ENCODE measurements at places on chromosomes 13 and 19.
A peak's percentile ranks its signal among the peaks of the same experiment; 100 is the strongest.

DNA sequence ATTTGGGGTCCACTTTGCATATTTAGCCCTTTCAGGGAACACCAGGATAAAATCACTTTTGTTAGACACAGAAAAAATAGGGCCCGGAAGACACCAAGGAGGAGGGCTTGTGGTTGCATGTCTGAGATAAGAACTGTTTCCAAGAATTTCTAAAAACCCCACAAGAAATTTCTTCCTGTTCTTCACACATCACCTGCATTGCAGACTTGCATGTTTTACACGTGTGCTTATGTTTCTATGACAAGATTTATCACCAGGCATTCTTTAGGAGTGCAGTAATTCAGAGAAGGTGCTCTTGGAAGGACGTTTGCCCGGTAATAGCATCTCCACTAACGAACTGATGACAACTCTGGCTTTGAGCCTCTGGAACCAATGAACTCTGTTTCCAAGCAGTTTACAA, 7.1 kb upstream of the ACTL9 start:
- no peak for DNase-seq

DNA sequence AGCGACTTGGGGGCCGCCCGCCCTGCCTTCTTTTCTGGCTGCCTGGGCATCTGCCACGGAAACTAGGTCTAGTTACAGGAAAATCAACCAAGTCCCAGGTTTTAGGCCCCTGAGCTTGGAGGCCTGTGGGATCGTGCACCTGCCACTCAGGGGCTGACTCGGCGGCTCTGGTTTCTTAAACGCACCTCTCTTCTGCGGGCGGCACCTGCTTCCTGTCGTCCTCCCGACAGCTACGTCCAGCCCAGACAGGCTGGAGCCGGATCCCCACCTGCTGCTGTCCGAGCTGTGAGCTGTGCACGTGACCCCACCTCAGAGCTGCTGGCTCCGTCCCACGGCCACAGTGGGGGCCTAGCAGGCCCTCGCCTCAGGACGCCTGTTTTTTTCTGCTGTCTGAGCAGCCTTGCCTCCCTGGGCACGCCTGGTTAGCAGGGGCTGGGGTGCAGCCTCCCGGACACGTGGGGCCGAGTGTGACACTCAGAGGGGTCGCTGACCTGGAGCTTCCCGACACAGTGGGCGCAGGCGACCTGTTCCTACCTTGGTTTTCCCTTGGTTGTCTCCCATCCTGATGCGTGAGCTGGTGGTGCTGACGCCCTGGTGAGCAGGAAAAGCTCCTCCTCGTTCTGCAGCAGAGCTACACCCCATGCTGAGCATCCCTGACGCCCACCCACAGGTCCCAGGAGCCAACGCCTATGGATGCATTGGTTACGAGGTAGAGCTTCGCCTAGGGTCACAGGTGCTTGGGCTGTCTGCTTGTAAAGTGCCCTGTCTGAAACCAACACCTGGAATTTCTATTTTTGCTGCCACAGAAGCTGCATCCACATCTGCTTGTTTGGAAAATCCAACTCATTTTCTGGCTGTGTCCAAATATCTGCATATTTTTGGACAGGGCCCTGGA, 17.5 kb downstream of the TMEM255B start:
- no peak for DNase-seq

- DNase-seq: no peak
These were observed 29.0 kb upstream of the ZNF564 start for GRCh38 chr19:12580180-12580694.

- DNase-seq: peak; percentile 54
These were observed 8.5 kb upstream of the QTRT1 start for GRCh38 chr19:10692673-10693264.

DNA sequence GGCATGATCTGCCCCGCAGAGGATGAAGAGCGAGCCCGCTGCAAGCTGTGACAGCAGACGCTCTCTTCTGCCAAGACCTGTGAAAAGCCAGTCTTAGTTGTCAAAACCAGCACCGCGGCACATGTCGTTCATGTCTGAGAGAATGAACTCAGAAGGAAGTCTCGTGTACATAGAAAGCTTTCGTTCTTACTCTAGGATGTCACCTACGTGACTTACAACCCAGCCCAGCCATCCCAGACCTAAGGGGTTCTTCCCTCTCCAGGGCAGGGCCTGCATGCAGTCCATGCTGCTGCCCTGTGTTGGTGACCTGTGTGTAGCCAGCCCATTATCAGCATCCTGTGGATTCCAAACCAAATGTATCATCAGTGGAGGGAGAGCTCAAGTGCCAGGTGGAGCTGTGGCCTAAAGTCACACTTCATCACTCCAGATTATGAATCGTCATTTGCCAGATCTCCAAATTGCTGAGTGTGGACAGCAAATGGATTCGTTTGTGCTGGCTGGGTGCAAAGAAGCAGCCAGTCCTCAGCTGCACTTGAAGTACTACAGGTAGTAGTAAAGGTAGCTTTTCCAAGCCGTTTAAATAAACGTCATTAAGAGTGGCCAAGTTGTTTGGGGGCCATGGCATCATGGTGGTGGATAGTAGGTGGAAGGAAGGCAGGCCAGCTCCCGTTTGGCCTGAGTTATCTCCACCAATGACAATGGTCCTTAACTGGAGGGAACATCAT, 73.9 kb upstream of the GPR183 start:
- no peak for DNase-seq

DNA sequence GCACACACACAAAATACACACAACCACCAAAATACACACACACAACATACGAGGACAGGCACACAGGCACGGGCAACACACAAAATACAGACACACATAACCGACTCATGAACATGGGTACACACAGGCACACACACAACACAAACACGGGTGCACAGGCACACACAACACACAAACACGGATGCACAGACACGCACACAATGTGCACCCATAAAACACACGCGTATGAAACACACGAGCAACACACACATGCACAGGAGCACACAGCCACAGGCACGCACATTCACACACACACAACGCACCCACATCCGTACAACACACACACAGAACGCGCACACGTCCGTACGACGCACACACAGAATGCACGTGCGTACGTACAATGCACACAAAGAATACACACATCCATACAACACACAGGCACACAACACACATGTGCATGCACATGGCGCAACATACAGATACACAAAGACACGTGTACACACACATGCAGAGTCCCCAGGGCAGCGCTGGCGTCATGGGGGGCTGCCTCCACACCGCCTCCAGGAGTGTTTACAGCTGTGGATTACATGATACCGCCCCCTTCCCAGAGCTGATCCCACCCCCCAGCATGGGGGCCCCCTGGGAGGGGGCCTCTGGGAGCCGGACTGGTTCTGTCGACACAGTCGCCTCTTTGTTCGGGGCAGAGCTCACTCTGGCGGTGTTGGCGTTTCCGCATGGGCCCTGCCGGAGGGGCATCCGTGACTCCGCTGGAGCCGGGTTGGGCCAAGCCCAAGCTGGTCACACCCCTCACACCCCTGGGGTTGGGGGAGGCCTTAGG, 2.9 kb downstream of the SBNO2 start:
- no peak for DNase-seq

- DNase-seq: no peak
These were observed 7.5 kb upstream of the SBNO2 start for GRCh38 chr19:1181606-1182005.

DNA sequence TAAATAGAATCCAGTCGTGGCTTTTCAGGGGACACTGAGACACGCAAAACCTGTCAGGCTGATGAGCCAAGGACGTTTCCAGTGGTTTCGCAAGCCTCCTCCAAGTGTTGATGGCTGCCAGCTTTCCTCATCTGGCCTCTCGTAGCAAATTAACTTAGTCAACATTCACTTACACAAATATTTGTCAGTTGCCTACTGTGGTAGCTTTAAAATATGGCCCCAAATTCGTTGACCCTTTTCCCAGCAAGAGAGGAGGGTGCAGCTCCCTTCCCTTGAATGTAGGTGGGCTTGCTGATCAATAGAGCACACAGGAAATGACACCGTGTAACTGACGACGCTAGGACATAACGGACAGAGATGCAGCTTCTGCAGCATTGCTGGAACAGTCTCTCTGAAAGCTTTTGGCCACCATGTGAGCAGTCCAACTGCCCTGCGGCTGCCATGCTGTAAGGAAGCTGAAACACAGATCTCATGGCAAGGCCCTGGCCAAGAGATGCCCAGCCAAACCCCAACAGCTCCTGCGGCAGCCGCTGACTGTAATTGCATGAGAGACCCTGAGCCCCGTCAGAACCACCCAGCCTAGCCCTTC, 5.5 kb upstream of the RANBP3 start:
- no peak for DNase-seq

DNA sequence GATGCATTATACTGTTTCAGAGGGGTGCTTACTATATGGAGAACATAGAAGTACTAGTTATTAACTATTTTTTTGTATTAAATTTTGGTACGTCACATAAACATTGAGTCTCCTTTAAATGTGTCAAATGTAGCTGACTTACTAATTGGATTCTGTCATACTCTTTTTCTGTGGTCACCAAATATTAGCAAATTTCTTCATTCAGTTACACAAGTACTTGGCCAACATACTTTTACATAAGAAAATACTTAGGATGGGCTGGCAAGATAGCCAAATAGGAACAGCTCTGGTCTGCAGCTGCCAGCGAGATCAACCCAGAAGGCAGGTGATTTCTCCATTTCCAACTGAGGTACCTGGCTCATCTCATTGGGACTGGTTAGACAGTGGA, 19.2 kb downstream of the LPAR6 start:
- DNase-seq: no peak
